NCI-H1436 treated with DMSO at 0.1 percent for 48 hours (cell line): ENCODE measurements at places on chromosomes 3 and 15.

DNA sequence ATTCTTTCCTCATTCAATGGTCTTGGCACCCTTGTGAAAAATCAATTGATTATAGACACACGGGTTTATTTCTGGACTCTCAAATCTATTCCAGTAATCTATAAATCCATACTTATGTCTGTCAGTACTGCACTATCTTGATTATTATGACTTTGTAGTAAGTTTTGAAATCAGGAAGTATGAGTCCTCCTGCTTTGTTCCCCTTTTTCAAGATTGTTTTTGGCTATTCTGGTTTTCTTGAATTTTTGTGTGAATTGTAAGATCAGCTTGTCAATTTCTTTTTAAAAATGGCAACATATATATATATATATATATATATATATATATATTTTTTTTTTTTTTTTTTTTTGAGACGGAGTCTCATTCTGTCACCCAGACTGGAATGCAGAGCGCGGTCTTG, 32.3 kb upstream of the CFAP20DC start:
- no peak for DNase-seq

GRCh38 chr15:63260791-63261190, 16.6 kb upstream of the APH1B start:
- DNase-seq = no peak

- no peak for DNase-seq
These were observed 24.6 kb upstream of the GATA2 start for GRCh38 chr3:128517648-128518047.

- no peak for DNase-seq
These were observed 60.8 kb downstream of the RIOX2 start for GRCh38 chr3:97911459-97911858.

DNA sequence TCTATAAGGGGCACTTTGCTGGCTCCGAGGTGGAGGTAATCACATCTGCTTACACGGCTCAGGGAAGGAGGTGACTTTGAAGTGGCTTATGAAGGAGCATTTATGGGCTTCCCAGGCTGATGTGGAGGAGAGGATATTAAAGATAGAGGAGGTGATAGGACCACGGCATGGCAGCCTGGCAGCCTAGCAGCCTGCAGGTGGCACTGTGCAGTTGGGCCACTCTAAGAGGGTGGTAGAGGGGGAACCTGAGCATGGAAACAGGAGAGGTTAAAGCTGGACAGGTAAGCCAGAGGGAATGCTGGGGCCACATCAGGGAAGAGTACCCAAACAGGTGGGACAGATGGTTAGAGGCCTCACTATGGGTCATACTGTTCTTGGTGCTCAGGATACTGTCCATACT, 375.0 kb downstream of the WDR72 start:
- no peak for DNase-seq

DNA sequence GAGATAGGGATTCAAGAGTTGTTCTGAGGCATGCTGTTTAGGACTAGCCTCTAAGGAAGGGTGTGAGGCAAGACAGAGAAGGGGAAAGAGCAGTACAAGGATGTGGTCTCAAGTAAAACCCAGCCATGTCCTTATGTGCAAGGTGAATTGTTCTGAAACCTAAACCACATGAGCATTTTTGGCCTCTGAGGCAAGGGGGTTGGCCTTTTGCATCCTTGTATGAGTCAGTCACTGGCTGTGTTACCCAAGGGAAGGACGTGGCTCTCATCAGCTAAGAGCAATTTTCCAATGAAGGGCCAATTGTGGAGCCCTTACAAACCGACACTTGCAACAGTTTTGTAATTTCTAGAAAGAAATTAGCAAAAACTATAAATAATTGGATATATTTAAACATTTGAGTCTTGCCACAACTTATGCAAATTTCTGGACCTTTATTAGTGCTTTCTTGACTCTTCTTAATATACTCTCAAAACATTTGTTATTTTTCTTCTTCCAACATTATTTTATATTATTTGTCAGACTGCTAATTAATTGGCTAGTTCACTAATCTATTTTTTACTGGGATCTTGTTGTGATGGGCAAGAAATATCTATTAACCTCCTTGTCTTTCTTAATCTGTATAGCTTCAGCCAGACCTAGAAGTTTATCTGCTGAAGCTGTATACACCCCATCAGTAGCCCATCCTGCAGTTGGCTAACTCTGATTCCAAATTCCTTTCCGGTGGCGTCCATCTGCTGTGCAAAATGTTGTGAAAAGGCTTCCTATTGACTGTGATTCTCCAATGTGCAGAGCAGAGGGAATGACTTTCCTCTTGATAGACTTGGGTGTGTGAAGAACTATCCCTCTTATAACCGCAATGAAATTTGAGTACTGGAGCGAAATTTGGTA, 97.7 kb upstream of the P2RY1 start:
- no peak for DNase-seq

- DNase-seq = no peak
These were observed 48.8 kb downstream of the STARD5 start for GRCh38 chr15:81274931-81275707.

DNA sequence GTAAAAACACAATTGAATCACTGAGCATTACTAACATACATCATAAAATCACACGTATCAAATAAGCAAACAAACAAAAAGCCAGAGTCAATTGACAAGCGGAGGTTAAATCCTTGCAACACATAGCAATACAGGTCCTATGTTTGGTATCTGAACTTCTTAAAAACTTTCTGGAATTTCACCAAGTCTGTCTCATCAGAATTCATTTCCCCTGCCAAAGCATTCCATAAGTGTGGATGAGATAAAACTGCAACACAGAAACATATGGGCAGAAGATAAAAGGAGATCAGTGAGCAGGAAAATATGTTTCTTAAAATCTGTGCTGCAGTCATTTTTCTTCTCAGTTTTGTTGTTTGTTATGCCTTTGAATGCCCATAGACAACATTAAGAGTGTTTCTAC, 1155.5 kb downstream of the TBL1XR1 start:
- DNase-seq = no peak

DNA sequence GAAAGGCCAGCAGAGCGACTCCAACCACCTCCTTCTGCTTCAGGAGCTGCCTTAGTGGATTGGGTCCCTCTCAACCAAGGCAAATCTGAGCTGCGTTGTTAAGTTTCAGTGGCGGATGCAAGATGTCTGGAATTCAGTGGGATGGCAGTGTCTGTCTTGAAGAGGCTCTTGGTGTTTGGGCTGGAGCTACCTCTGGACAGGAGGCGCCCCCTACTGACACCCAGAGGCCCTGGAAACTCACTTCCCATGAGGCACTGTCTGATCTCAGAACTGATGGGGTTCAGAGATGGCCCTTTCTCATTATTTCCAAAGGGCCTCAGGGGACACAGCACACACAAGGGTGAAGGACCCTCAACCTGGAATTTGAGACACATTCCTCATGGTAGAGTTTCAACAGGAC, 6.0 kb upstream of the SLC28A1 start:
- DNase-seq = no peak

DNA sequence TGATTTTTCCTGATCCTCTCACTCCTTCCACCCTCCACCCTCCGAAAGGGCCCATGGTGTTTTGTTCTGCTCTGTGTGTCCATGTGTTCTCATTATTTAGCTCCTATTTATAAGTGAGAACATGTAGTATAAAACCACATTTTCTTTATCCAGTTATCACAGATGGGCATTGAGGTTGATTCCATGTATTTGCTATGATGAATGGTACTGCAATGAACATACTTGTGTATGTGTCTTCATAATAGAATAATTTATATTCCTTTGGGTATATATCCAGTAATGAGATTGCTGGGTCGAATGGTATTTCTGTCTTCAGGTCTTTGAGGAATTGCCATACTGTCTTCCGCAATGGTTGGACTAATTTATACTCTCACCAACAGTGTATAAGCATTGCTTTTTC, 126.0 kb downstream of the IMPG2 start:
- no peak for DNase-seq

- DNase-seq = no peak
These were observed 240.7 kb upstream of the DNAJC19 start for GRCh38 chr3:181230258-181230657.

DNA sequence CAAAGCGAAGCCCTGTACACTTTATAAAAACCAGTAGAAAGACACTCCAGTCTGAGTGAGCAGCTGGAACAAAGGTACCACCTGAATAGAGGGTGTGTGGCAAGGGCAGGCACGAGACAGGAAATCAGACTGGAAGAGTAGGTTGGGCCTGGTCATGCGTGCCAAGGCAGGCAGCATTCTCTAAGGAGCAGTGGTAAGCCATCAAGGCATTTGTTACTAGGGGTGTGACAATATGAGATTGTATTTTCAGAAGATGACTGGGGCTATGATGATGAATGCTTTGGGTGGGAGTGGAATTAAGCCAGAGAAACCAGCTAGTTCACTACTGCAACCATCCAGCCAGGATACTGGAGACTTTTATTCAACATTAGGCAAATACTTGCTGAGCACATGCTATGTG, 5.0 kb downstream of the JMJD7 start:
- DNase-seq = no peak

DNA sequence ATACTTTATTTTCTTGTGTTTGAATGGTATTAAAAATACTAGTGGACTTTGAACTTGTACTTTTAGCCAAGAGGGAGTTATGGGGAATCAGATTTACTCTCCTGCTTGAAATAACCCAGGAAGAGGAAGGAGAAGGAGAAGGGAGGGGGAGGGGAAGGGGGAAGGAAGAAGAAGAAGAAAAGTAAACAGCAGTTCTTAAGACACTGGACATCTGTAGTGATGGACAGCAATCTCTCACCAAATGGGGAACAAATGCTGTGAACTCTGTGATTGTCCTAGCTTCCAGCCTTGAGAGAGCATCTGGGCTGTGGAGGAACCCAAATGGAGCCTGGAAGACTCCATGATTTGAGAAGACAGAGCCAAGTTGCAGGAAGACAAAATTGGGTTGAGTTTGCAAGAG, 52.0 kb downstream of the VPS8 start:
- no peak for DNase-seq

DNA sequence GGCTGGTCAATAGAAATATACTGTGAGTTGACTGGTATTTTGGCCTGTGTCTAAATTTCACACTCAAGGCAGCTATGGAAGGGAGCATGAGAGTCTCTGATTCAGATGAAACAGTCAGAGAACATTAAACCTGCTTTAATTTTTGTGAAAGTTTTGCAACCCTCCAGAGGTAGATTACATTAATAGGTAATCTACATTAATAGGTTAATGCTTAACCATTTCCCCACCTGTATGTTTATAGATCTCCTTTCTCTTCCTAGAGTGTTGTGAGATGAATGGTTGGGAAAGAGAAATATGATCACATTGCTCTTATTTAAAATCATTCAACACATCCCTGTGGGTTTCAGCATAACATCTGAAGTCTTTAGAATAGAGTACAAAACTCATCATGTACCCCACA, 586.9 kb upstream of the DPPA4 start:
- no peak for DNase-seq

- DNase-seq = no peak
These were observed 214.8 kb downstream of the LSAMP start for GRCh38 chr3:116230431-116231020.

DNA sequence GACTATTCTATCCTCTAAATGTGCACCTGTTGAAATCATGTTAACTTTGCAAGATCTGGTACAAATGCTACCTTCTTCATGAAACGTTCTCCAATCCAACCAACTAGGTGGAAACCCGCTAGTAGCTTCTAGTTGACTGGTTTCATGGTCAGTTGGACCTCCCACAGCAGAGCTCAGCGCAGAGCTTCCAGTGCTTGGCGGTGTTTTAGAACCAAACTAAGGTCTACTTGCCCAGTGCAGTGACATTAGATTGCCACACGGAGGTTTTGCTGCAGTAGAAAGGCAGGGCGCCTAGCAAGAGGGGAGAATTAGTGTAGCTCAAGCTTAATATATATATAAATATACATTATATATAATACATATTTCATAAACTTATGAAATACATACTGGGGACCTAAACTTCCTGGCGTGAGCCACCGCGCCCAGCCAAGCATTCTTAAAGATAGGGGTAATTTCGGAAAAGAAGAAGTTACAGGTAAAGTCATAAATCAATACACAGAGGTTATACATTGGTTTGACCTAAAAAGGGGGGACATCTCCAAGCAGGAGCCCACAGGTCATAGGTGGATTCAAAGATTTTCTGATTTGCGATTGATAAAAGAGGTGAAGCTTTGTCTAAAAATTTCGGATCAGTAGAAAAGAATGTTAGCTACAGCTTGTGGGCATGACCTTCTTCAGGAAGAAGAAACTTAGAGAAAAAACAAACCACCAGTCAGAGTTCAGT, 2.1 kb upstream of the OXSR1 start:
- DNase-seq = no peak

DNA sequence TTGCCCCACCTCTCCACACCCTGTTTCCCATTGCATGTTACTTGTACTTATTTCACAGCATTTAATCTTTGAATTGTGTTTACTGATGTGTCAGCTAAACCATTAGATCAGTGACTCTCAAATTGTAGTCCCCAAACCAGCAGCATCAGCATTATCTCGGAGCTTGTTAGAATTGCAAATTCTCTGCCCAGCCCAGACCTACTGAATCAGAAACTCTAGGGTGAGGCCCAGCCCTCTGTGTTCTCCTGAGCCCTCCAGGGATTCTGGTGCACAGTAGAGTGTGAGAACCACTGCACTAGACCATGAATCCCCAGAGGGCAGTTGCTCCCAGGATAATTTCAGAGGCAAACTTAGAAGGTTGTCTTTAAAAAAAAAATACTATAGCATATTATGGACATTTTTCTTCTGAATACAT, 13.0 kb downstream of the PLD1 start:
- no peak for DNase-seq

- DNase-seq = no peak
These were observed 67.1 kb upstream of the CHD2 start for GRCh38 chr15:92833106-92833433.

- DNase-seq = no peak
These were observed 81.5 kb upstream of the PRICKLE2 start for GRCh38 chr3:64306745-64307144.

DNA sequence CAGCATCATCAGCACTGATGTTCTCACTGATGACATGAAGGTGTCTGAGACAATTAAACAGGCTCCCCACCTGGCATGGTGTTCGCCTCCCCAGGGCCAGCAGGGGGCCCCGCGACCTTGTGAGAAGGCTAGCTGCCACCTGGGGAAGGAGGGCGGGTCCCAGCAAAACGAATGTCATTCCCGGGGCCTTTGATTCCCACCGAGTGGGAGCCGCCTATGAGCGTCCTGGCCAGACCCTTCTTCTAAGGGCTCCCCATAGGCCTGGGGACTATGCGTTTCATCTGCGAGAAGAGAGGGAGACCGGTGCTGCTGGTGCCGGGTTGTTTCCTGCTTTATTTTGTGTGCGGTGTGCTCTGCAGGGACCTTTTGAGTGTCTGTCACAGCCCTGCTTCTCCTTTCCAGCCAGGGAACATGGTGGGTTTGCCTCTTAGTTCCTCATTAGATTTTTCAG, 20.5 kb upstream of the MINDY4B start:
- peak; percentile 3 for DNase-seq

DNA sequence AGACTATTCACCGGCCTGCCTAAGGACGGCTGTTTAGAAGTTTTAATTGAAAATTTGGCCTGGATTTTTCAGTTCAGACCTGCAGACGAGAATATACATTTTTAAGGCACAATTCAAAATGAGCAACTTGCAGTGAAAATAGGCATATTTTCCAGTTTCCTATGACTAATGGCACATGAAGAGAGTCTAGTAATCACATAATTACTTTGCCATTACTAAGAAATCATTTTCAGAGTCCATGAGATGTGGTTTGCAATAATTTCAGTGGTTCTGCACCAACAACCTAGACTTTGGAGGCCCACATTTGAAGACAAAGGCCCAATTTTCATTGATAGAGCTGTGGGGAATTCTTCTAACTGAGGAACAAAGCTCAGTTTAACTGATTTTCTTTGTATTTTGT, 205.3 kb downstream of the SOX2 start:
- DNase-seq = no peak

- DNase-seq = no peak
These were observed 365 bp upstream of the PDCD6IP start for GRCh38 chr3:33798113-33798417.

- no peak for DNase-seq
These were observed 387.6 kb upstream of the CBLB start for GRCh38 chr3:106256249-106256957.
